ENCODE measurements at places on chromosomes 2 and 18.

DNA sequence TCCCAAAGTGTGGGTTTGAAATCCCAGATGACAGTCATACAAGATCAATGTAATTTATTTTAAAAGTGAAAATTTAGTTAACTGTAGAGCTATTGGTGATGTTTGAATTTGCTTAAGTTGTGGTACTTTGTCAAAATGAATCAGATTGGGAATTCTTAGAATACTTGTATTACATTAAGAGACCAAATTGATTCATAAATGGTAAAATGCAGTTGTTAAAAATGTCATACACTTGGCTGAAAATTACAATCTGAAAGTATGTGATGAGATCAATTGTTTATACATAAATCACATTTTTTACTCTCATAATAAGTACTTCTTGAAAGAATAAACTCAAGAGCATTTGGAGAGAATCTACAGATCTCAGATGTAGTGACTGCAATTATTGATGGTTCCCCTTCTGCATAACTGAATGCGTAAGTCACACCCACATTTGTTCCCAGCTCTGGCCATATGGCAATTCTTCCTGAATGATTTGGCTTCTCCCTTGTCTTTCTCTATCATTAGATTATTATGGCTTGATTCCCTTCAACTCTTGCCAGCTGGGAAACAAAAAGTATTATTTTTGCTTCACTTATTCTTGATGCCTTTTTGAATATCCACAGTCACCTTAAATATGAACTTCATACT lies 558.5 kb downstream of the CPS1 start:
- DNase-seq = no peak

DNA sequence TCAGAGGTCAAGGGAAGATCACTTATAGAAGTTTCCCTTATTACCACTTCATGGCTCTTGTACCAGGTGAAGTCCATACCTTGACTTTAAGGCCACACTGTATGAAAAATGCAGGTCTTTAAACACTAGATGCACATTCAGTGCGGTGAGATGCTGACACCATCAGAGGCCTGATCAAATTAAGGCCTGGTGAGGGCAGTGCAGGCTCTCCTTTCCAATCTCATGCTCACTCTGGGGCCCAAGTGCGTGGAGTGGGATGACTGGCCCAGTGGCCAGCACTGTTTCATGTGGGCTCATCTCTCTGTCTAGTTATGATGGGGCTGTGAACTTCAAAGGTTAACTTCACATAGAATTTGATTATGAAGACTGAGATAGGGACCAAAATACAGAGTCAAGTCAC lies 281.1 kb downstream of the SLC4A3 start:
- no peak for DNase-seq

GRCh38 chr2:98191883-98192282 lies 104.9 kb downstream of the VWA3B start:
- DNase-seq = no peak

- DNase-seq = no peak
Measured at GRCh38 chr2:12817870-12818269, 101.1 kb downstream of the TRIB2 start.

GRCh38 chr2:9990736-9991135 lies 39.2 kb downstream of the GRHL1 start:
- no peak for DNase-seq

Data from Caco-2 (cell line).